Stomach (tissue), 19 donors: ENCODE measurements at places on chromosomes 12 and 14. TPM values are rescaled to one million over a fixed set of nuclear protein-coding genes. Genes with fewer than 3 reads are reported as not detected.

The YEATS4 gene
- total RNA-seq = 26.8 TPM

The OR6S1 gene
- total RNA-seq = not detected

The AQP6 gene
- not detected for total RNA-seq

The ABCD2 gene
- total RNA-seq = 4.9 TPM

The TPPP2 gene
- total RNA-seq = not detected

The IFT43 gene
- total RNA-seq = 37.8 TPM

GRCh38 chr12:104249017-104249416, 33.4 kb downstream of the TXNRD1 start:
- no peaks in the 10 kb centered on the region for H3K36me3 ChIP-seq
- H3K4me3 ChIP-seq = no peak overlapping the region
- no peak for DNase-seq

DNA sequence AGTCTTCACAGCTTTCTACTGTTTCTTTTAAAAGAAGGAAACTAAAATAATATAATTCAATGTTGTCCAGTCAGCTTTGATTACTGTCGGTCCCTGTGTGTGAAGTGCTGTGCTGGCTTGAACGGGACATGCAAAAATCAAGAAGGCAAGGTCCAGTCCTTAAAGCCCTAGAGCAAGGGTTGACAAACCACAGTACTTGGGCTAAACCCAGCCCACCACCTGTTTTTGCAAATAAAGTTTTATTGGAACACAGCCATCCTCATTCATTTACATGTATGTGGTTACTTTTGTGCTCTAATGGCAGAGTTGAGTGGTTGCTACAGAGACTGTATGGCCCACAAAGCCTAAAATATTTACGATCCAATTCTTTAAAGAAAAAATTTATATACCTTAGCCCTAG, 41.2 kb upstream of the TCL1B start:
- H3K27ac ChIP-seq = no peak overlapping the region
- H3K27me3 ChIP-seq = peaks cover 9% of the 10 kb centered on the region
- H3K4me3 ChIP-seq = no peak overlapping the region
- H3K36me3 ChIP-seq = no peaks in the 10 kb centered on the region

DNA sequence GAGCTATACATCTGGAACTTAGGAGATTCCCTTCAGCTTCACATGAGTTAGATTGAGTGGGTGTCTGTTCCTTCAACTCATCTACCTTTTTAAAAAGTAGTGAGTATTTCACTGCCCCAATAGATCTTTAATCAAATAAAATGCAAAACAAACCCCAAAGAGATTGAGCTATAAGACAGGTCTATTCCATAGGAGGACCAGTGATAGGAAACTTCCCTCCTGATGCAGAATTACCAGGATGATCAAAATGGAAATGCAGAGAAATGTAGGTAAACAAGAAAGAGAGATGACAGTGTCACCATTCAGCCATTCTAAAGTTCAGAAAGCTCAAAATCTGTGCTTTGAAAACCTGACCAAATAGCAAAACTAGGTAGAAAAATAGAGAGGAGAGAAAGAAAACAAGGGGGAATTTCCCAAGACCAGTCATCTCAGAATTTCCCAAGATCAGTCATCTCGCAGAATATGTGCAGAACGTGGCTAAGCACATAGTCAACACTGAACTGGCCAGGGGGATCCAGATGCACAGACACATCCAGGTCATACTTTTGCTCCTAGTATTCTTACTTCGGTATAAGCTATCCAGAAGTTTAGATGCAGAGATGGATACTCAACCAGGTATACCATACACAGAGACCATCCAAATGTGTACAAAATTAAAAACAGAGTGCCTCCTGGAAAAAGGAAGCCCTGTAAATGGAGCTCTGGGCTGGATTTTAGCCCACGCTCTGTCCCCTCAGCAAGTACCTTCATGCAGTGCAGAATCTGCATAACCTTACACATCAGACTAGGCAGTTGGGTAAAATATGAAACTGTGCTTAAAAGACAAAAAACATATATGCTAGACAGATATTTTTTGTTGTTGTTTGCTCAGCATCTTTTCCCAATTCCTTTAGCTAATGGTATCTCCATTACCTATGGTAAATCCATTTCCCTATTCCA, 27.4 kb downstream of the SLC41A2 start:
- H3K36me3 ChIP-seq = peaks cover 4% of the 10 kb centered on the region
- H3K4me3 ChIP-seq = no peak overlapping the region
- no peaks in the 10 kb centered on the region for H3K27me3 ChIP-seq
- H3K27ac ChIP-seq = no peak overlapping the region
- H3K4me1 ChIP-seq = no peaks in the 10 kb centered on the region

GRCh38 chr14:51394804-51395203, 154.8 kb downstream of the TMX1 start:
- no peak for DNase-seq
- no peaks in the 10 kb centered on the region for H3K27me3 ChIP-seq
- H3K36me3 ChIP-seq = no peaks in the 10 kb centered on the region
- H3K4me3 ChIP-seq = no peak overlapping the region
- peak overlapping the region; percentile 81 for H3K27ac ChIP-seq

DNA sequence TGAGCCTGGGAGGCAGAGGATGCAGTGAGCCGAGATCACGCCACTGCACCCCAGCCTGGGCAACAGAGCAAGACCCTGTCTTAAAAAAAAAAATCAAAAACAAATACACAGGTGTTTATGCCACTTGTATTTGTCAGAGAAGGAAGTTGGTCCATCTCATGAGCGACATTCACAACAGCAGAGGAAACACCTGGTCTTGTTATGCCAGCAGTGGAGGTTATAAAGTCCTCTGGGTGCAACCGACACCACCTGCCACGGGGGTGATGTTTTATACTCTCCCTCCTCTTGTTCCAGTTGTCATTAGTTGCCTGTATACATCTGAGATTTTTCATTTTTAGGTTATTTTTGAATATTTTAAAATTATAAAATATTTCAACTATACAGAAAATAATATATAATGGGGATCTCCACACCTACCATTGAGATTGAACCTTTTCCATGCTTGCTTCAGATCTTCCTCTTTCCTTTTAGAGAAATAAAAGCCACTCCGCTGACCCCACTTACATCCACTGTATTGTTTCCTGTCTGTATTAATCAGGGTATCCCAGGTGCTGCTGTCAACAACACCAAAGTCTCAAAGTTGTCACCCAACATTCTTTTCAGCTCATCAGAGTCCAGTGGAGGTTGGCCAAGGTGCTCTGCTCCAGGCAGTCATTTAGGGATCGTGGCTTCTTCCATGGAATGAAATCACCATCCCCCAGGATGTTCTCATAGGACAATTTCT, 65.1 kb downstream of the RNFT2 start:
- no peak overlapping the region for H3K27ac ChIP-seq
- no peaks in the 10 kb centered on the region for H3K4me1 ChIP-seq
- H3K36me3 ChIP-seq = no peaks in the 10 kb centered on the region
- no peaks in the 10 kb centered on the region for H3K27me3 ChIP-seq

GRCh38 chr14:59425322-59425935, 39.8 kb downstream of the GPR135 start:
- H3K36me3 ChIP-seq = no peaks in the 10 kb centered on the region
- no peaks in the 10 kb centered on the region for H3K27me3 ChIP-seq
- H3K4me3 ChIP-seq = no peak overlapping the region
- H3K27ac ChIP-seq = no peak overlapping the region
- peak; percentile 61 for DNase-seq
- peaks cover 5% of the 10 kb centered on the region for H3K4me1 ChIP-seq

DNA sequence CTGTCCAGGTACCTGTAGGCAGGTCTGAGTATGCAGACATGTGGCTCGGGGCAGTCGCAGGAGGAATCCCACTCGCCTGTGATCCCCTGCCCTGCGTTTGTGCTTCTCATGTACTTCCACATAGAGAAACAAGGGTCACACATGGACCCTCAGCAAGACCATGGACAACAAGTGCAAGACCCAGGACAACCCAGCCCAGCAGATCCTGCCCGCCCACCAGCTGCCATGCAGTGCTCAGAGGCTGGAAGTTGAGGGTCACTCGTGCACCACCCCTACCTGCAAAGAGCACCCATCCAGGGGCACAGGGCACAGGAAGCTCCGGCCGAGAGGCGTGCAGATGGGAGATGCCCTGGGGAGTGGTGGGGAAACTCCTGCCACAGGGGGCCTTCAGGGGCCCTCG, 67.5 kb upstream of the C14orf180 start:
- H3K27me3 ChIP-seq = peaks cover 40% of the 10 kb centered on the region
- no peak overlapping the region for H3K27ac ChIP-seq
- no peak overlapping the region for H3K4me3 ChIP-seq
- H3K4me1 ChIP-seq = no peaks in the 10 kb centered on the region
- no peak for DNase-seq

DNA sequence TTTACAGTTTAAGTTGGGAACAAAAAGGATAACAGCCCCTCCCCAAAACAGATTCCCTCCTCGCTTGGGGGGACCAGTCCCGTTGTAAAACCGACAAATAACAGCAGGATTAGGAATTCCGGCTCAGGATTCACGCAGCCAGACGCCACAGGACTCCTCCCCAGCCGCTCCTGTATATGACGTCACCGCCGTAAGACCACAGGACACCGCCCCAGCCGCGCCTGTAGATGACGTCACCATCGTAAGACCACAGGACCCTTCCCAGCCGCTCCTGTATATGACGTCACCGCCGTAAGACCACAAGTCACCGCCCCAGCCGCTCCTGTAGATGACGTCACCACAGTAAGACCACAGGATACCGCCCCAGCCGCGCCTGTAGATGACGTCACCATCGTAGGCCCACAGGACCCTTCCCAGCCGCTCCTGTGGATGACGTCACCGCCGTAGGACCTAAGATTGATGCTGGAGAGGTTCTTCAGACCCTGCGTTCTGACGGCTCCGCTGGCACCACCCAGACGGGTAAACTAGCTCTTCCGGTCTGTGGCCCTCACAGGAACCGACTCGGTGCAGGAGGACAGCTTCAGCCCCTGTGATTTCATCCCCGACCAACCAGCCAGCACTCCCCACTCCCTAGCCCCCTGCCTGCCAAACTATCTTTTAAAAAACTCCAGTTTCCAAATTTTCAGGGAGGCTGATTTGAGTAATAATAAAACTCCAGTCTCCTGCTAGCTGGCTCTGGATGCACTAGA, 43.9 kb upstream of the FBRSL1 start:
- peaks cover 17% of the 10 kb centered on the region for H3K4me1 ChIP-seq
- peak overlapping the region; percentile 24 for H3K4me3 ChIP-seq
- DNase-seq = peak; percentile 64
- H3K27me3 ChIP-seq = no peaks in the 10 kb centered on the region

DNA sequence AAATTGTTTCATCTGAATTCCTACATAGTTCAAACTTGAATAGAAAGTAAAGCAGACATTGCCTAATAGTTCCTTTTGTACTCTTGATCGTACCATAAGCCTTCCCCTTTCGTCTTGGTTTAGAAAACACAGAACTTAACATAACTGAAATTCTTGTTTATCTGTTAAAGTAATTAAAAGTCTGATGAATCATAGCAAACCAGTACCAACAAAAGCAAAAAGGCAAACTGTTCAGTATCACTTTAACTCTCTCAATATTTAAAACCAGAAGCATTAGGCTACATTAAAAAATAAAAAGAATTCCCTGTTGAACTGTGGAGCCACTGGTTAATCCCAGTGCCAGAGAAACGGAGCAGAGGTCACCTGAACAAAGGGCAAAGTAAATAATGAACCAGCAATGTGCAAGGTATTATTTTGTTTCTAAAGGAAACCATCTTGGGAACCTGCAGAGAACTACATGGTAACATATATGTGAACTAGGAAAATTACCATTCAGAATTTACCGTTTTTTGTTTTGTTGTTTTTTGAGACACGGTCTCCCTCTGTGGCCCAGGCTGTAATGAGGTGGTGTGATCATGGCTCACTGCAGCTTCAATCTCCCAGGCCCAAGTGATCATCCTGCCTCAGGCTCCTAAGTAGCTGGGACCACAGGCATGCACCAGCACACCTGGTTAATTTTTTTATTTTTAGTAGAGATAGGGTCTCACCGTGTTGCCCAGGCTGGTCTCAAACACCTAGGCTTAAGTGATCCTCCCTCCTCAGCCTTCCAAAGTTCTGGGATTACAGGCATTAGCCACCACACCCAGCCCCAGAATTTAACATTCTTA, 17.1 kb upstream of the HIGD1C start:
- peak; percentile 48 for DNase-seq
- H3K36me3 ChIP-seq = peaks cover 49% of the 10 kb centered on the region
- no peak overlapping the region for H3K4me3 ChIP-seq
- H3K27ac ChIP-seq = peak overlapping the region; percentile 84
- peaks cover 72% of the 10 kb centered on the region for H3K4me1 ChIP-seq

GRCh38 chr14:104138098-104138717, at the start of gene KIF26A:
Gene KIF26A, plus strand, starts transcription at chr14:104138587. Its CDS starts 136 bp downstream, at chr14:104138723.
- H3K4me1 ChIP-seq = peaks cover 44% of the 10 kb centered on the region
- no peaks in the 10 kb centered on the region for H3K36me3 ChIP-seq
- H3K27me3 ChIP-seq = peaks cover 57% of the 10 kb centered on the region

DNA sequence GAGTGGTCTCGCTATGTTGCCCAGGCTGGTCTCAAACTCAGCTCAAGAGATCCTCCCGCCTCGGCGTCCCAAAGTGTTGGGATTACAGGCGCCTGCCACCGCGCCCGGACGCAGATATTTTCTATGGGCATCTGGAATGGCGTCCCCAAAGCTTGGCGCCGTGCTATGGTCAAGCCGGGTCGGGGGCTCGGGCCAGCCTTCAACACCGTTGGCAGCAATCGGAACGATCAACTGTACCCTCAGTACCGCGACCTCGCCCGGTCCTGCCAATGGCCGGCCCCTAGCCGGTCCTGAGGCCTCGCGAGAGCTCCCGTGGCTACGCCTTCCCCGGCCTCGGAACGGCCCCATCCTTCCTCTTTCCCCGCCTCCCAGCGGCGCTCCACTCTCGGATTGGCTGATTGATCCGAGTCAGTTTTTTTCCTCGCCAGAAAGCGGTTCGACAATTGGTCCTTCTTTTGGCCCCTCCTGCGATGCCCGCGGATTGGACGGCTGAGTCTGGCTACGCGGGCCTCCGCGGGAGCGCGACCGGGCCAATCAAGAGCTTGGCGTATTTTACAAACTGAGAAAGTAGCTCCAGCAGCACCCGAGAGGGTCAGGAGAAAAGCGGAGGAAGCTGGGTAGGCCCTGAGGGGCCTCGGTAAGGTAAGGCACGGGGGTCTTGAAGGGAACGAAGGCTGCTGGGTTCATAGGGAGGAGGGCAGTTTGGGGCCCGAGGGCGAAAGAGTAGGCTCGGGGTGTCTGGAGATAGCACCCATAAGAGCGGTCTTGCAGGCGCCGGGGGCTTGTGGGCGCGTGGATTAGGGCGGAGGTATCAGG, at the start of gene TROAP:
TSS of gene TROAP (plus strand) at position 548 of the 816 bp plus-strand sequence. CDS start 354 bp downstream, outside the sequence.
- H3K27ac ChIP-seq = peak within 1 kb of the TSS; percentile 63
- peak; percentile 99 for DNase-seq
- H3K36me3 ChIP-seq = peaks cover 8% of the 10 kb centered on the region
- H3K4me1 ChIP-seq = peaks cover 15% of the 10 kb centered on the region
- no peaks in the 10 kb centered on the region for H3K27me3 ChIP-seq
- H3K4me3 ChIP-seq = peak within 1 kb of the TSS; percentile 50
